Retinal pigment epithelial cell (primary cell): ENCODE measurements at places on chromosomes 7 and 10.

DNA sequence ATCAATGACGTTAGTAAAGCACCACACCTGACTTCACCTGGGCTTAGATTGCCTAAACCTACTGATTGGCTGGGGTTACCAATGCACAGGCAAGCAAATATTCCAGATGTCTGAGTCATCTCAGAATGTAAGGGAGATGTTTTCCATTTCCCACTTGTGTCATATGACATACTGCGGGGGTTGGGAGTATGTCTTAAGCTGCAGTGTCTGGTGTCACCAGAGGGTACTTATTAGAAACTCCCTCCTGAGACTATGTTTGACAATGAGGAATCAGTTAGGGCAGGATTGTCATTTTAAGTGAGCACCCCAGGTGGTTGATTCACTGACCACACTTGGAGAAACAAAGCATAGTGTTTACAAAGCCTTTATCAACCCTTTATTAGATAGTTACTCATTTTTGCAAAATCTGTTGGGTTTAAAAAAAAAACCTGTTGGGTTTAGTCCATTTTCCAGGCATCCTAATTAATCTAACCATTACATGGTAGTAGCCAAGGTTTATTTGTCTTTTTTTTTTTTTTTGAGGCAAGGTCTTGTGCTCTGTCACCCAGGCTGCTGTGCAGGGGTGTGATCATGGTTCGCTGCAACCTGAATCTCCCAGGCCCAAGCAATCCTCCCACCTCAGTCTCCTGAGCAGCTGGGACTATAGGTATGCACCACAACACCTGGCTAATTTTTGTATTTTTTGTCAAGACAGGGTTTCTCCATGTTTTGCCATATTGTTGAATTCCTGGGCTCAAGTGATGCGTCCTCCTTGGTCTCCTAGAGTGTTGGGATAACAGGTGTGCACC, 72.5 kb downstream of the CDK6 start:
- no peak for DNase-seq

DNA sequence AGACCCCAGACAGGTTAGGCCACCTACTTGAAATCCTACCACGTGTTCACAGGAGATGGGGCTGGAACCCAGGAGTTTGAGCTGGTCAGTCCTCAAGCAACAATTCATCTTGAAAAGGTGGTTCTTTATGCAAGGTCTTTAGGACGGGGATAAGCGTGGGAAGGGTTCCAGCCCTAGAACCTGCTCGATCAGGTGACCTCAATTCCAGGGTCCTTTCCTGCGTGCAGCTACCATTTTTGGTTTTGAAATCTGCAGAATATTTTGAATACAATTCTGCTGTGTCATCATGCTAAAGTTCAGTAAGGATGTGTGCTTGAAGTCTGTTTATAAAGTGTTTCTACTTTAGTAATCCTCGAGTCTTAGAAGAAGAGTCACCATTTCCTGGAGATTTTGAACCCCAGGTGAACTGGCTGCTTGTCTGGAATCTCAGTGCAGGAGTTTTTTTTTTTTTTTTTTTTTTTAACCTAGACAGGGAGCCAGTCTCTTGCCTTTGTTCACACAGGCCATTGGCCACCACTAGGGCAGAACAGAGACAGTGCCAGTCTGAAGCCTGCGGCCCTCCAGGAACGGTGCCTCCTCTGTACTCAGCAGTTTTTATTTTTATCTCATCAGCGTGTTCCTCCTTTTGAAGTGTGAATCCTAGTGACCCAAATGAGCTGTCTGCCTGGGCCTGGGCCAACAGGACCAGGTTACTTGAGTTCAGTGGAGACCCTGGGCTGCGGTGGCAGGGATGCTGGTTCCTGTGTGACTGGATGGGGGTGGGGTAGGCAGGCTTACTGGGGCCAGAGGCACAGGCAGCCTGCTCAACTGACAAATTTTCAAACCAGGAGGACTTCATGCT, 54.6 kb downstream of the EEPD1 start:
- DNase-seq = no peak

GRCh38 chr10:78025685-78026364, 3.5 kb downstream of the POLR3A start:
- no peak for DNase-seq

DNA sequence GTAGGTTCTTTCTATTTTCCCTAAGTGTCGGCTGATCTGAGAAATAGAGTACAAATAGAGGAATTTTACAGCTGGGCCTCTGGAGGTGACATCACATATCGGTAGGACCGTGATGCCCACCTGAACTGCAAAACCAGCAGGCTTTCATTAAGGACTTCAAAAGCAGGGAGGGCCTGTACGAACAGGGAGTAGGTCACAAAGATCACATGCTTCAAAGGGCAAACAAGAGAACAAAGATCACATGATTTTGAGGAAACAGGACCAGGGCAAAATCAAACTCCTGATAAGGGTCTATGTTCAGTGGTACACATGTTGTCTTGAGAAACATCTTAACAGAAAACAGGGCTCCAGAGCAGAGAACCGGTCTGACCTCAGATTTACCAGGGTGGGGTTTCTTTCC, 88.9 kb downstream of the CNNM2 start:
- no peak for DNase-seq

DNA sequence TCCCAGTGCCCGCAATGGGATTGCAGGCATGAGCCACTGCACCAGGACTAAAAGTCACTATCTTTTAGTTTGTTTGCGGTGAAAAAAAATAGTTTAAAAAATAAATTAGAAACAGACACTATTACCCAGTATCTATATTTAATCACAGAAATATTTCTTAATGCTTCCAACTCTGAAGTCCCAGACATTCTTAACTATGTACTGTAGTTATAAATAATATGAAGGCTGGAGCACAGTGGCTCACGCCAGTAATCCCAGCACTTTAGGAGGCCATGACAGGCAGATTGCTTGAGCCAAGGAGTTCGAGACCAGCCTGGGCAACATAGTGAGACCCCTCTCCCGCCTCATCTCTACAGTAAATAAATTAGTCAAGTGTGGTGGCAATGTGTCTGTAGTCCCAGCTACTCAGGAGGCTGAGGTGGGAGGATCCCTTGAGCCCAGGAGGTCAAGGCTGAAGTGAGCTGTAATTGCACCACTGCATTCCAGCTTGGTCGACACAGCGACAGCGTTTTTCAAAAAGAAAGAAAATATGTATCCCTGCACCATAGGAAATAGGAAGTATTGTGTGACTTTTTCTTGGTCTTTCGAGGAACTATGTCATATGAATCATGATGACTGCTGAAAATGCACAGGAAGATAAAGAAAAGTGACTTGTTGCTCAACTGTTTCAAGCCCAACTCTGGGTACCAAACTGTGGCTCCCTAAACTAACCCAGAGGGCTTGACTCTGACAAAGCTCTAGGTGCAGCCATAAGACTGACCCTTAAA, 74.9 kb upstream of the STEAP1B start:
- DNase-seq = no peak

DNA sequence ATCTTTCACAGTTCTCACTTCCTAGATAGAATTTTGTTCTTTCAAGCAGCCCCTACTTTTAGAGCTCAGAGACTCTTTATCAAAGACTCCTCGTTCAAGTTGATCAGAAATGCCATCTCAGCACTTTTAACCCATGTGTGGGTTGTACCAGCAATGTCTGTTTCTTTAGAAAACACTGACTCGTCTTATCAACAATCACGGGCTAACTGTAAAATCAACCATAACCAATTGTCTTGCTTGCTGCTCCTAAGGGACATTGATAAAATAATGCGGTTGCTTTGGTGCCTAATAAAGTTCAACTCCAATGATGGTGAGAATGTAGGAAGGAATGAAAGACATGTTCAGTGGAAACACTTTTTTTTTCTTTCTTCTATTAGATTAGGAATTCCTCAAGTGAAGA, 12.9 kb upstream of the CDK6 start:
- no peak for DNase-seq

GRCh38 chr10:128067691-128068397, 58.4 kb downstream of the MKI67 start:
- no peak for DNase-seq

DNA sequence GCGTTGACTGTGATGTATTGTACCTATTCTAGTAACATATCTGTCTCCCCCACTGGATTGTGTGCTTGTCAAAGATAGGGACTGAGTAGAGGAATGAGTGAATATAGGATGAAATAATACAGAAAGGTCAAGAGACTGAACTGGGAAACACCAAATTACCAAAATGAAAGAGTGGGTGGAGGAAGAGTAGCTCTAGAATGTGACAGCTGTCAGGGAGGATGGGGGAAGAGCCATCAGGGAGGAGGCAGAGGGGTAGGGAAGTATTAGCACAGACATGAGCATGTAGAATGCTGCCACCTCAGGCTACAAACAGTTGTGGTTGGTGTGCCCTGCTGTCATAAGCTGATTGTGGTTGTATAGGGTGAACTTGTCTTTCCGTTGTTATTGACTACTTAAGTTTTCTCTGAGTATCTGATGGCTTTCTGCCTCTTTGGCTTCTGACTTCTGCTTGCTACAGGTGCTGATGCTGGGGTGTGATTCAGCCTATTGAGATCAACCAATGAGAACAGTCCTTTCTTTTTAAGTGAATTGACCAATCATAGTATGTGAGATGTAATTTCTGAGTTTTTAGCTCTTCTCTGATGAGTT, 5.6 kb downstream of the CCSER2 start:
- DNase-seq = no peak

DNA sequence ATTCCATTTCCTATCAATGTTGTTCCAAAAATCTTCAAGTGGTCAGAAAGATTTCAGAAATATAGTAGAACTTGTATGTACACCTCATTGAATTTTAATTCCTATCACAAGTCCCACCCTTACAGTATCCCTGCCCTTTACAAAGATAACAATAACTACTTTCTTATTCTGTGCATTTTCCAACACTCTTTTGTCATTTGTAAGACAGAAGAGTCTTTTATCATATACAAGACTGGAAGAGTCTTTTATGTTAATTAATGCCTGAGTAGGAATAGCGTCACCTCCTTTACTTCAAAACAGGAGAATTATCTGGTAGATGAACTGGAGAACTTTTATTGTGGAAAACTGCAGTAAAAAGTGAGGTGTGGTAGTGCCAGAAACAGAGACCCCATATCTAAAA, 193.9 kb upstream of the SEMA3C start:
- DNase-seq = no peak

- no peak for DNase-seq
Observed at GRCh38 chr10:48454302-48455054, 148.0 kb downstream of the MAPK8 start.

- peak; percentile 81 for DNase-seq
Observed at GRCh38 chr10:95229724-95230627, 35.9 kb downstream of the ACSM6 start.

- DNase-seq = no peak
Observed at GRCh38 chr7:47370461-47371042, 211.4 kb downstream of the TNS3 start.

GRCh38 chr10:25101461-25102146, 73.2 kb upstream of the GPR158 start:
- DNase-seq = no peak

DNA sequence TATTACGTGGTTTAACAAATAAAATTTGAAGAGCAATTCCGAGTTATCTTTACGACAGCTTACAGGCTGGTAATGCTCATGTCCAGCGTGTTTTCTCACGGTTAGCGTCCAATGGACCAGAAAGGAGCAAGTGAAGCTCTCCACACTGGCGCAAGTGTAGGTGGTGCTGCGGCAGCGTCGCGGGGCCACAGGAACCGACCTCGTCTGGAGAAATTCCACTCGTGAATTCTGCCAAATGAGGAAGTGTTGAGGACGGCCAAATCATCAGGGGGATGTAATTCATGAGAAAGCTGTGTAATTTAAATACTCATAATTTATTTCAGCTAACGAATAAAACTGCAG, 350 bp upstream of the ZNF37A start:
- DNase-seq = no peak

GRCh38 chr10:73110345-73110849, at the start of gene NUDT13:
NUDT13 (plus strand) TSS chr10:73110455; CDS start chr10:73114366, 3,911 bp downstream.
- DNase-seq = no peak

GRCh38 chr7:30644286-30644955, 37.8 kb downstream of the CRHR2 start:
- DNase-seq = no peak

DNA sequence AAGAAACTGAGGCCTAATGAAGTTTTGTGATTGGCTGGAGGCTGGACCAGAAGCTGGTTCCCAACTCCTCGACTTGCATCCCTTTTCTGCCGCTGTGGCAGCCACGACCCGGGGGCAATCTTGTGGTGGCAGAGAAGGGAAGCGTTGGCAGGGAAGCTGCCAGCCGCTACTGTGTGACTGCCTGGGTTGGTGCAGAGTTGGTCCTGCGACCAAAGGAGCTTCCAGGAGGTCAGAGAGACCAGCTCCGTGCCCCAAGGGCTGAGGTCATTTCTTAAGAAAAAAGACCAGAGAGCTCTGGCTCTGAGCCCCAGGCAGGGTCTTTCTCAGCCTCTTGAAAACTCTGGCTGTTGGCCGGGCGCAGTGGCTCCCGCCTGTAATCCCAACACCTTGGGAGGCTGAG, 47.2 kb downstream of the PRF1 start:
- no peak for DNase-seq

- DNase-seq = no peak
Observed at GRCh38 chr7:2409745-2410414, 6.5 kb downstream of the CHST12 start.

- DNase-seq = no peak
Observed at GRCh38 chr10:84308481-84309304, 19.7 kb upstream of the CCSER2 start.

DNA sequence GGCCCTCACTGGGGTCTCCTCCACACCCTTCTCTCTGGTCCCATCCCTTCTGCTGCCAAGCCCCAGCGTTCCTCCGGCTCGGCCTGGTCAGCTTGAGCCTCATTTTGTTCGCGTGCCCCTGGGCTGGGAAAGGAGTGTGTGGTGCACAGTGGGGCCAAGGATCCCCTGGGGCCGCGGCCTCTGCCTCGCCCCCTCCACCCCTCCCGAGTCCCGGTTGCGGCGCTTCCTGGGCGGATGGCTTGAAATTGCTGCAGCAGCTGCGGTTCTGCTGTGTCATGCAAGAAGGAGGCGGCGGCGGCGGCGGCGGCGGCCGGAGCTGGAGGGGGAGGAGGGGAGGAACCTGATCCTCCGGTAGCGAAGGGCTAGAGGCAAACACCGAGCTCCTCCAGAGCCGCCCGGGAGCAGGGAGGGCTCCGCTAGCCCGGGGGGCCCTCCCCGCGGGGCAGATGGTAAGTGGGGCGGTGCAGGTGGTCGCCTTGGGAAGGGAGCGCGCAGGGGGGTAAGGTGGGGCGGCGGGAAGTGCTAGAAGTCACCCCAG, 217.8 kb upstream of the MKLN1 start:
- no peak for DNase-seq
